NCI-H146 (cell line): ENCODE measurements at places on chromosomes 2 and 18.

DNA sequence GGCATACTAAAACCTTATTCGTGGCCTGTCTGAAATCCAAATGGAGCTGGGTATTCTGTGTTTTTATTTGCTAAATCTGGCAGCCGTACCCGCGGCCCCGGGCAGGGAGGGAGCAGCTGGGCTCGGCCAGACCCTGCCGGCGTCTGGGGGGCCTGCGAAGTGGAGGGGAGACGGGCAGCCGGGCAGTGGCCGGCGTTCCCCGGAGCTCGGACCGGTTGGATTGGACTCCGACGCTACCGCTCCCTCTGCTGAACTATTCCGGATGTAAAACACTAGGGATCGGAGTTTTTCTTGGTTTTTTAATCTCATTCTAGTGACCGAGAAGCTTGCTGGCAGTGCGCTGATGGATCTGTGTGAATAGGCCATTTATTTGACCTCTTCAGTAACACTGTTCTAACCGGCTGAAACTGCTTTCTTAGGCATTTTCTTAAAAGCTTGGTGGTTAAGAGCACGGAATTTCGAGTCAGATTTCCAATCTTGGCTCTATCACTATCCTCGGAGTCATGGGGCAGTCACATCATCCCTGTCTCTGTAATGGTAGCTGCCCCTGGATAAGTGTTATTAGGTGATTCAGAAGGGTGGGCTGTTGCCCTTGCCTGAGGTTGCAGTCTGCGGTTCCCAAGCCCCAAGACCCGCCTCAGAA, 694 bp downstream of the UNC50 start:
- DNase-seq: no peak

DNA sequence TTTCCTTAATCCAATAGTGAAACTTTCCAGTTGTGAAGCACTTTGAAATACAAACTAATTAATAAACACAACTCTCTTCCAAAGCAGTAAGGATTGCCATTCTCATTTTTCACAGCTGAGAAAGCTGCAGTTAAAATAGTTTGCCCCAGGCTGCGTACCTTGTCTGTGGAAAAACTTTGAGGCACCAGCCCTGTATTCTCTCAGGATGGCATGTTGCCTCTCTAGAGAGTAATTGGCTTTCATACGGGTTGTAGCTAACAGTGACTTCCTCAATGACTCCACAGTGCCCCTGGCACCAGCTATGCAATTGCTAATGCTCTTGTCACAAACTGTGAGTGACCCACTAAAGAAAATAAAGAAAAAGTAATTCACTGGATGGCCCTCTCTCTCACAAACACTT, 345.7 kb downstream of the MTX2 start:
- no peak for DNase-seq

GRCh38 chr18:9474108-9474982, 968 bp upstream of the RALBP1 start:
- DNase-seq: peak; percentile 96

- no peak for DNase-seq
Measured at GRCh38 chr2:238457927-238458324, 31.2 kb downstream of the ASB1 start.

DNA sequence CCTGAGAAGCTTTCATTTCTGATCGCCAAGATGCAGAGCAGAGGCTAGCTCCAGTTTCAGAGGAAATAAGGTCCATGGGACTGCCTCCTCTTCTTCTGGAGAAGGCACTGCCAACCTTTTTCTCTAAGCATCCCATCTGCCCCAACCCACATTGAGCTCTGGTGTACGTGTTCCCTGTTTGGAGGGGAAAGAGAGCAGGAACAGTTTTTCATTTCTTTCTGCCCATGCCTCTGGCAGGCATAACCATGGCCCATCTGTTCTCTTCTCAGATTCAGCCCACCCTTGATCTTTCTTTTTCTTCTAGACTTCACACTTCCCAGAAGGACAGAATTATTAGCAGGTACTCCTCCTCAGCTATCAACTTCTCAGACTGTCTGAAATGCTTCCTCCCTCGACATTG, 1110.3 kb upstream of the KLHL29 start:
- DNase-seq: no peak

DNA sequence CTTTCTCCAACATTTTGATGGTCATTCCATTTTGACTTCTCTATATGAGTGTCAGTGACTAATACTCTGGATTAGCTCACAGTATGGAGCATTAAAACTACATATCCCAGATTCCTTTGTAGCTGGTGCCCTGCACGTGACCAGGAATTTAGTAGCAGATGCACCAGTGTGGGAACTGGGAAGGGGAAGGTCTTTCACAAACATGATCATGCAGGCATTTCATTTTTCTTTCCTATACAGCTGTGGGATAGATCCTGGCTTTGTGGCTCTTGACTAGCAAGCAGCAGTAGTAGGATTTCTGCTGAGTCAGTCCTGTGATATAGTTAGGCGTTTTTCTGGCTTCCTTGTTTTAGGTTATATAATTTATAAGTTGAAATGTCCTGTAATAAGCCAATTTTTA, 971.0 kb upstream of the CDH2 start:
- DNase-seq: peak; percentile 74

- DNase-seq: no peak
Measured at GRCh38 chr2:16927398-16927797, 261.8 kb upstream of the CYRIA start.

DNA sequence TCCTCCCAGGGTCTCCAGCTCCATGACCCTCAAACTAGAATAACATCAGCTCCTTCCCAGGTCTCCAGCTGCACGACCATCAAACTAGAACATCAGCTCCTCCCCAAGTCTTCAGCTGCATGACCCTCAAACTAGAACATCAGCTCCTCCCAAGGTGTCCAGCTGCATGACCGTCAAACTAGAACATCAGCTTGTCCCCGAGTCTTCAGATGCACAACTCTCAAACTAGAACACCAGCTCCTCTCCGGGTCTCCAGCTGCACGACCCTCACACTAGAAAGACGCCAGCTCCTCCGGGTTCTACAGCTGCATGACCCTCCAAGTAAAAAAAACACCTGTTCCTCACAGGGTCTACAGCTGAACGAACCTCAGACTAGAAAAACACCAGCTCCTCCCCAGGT, 312.9 kb upstream of the TFPI start:
- DNase-seq: no peak

- DNase-seq: no peak
Measured at GRCh38 chr2:22247466-22247865, 1123.7 kb downstream of the TDRD15 start.

DNA sequence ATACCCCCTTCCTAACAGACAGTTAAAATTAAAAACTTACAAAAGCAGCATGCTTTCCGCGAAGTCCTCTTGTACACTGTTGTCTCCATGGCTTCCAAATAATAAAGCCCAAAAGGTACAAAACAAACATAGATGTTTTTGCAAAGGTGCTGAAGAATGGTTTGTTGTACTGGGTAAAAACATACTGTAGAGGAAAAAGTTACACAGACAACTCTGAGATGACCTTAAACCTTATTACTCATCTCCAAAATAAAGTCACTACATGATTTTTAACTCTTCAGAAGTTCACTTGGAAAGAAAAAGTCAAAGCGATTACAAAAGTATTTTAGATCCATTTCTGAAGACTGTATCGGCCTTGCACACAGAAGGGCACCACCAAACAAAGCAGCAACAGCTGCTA, 6.1 kb downstream of the SLC35F5 start:
- DNase-seq: no peak

GRCh38 chr2:155727187-155727895, 605.2 kb downstream of the NR4A2 start:
- DNase-seq: no peak

DNA sequence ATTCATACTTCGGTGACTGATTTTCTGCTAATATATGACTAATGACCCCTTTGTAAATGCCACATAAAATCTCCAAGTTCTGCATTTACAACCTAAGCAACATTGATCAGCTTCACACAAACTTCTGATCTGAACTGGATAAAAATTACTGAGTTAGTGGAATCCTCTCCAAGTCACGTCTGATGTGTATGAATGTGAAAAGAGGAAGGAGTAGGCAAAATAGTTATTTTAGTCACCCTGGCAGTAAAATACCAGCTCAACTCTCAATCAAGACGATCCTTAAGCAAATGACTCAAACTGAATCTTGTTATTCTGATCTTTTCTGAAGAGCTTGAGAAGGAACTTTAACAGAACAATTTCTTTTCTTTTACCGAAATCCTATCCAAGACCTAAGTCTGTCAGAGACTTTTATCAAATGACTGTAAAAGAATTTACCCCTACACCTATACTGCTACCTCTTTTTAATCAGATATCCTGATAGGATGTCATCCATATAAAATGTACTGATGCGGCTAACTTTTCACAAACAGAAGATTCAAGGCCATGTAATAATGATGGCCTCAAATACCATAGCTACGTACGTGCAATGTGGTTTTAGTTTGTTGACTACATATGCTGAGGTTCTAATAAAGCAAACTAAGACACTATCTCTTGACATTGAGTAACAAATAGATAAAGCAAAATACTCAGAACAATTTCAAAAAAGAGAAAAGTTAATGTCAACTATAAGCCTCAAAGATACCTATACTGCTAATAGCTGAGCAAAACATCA, 23.7 kb downstream of the CUL3 start:
- no peak for DNase-seq

GRCh38 chr18:64659196-64659595, 510.3 kb upstream of the LINC00305 start:
- DNase-seq: peak; percentile 95

DNA sequence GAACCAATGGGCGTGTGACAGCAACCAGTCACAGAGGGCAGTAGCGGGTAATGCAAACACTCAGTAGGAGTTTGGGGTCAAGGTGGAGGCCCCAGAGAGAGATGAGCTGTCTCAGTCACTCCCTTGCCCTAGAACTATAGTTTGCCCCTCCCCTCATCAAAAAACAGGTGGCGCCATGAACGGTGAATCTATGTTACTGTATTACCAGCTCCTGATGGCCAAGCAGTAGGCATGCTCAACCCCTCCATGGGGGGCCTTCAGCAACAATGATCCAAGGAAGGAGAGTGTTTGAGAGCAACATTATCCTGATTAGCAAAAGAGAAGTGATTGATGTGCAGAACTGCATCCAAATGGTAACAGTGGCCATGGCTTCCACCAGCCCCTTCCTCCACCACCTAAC, 30.4 kb downstream of the TRABD2A start:
- no peak for DNase-seq

DNA sequence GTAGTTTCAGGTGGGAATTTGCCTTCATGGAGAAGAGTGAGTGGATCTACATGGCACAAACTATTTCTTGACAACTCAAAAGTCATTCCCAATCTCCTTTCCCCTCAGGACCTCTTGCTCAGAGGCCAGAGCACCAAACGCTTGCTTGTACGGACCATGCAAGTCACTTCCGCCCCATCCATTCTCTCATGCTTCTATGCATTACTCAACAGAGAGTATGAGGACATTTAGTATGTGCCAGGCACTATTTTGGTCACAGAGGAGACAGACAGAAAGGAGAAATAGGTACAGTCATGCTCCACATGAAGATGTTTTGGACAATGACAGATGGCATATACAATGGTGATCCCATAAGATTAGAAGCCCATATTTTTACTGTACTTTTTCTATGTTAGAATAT, 117.5 kb downstream of the ACTR3 start:
- no peak for DNase-seq

DNA sequence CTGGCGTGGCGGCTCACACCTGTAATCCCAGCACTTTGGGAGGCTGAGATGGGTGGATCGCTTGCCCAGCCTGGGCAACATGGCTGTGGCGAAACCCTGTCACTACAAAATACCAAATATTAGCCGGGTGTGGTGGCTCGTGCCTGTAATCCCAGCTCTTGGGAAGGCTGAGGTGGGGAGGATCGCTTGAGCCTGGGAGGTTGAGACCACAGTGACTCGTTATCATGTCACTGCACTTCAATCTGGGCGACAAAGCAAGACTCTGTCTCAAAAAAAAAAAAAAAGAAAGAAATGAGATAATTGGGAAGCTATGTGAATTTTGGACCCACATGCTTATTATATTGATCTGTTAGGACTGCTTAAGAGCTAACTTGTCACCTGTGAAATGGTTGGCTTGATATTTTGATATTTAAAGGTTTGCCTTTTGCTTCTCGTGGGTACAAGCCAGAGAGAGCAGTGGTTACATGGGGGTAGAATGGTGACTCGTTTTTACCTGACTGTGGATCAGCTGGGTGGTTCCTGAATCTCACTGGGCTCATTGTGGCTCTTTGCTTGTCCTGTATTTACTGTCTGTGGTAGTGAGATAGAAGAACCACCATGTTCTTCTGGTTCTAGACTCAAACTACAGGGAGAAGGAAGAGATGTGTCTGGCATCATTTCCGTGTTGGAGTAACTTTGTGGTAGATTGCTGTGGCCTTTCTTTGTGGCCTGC, 28.9 kb downstream of the ZNF532 start:
- DNase-seq: no peak
